ENCODE measurements at places on chromosomes 6 and 20. TPM values are rescaled to one million over a fixed set of nuclear protein-coding genes. Genes with fewer than 3 reads are reported as not detected.

Gene KIF25
- total RNA-seq, result not detected

Gene COX4I2
- total RNA-seq, result not detected

Gene ACTL10
- total RNA-seq, result 0.55 TPM

Gene MYLK4
- 2.0 TPM for total RNA-seq

Gene OR2B6
- total RNA-seq, result not detected

Gene TRIM40
- not detected for total RNA-seq

Gene PRL
- not detected for total RNA-seq

Gene ISM1
- 1.1 TPM for total RNA-seq

Gene BPIFA1
- total RNA-seq, result not detected

Gene CRISP2
- not detected for total RNA-seq

Gene PSORS1C1
- total RNA-seq, result not detected

Gene B3GAT2
- not detected for total RNA-seq

Gene ULBP2
- 1.9 TPM for total RNA-seq

Gene TULP1
- total RNA-seq, result not detected

Gene RAB23
- total RNA-seq, result 0.49 TPM

Gene ZFP57
- total RNA-seq, result not detected

Gene KHDC1
- total RNA-seq, result 1.2 TPM

Gene MMP24
- total RNA-seq, result not detected

Gene ZSCAN26
- 8.0 TPM for total RNA-seq

Gene WFDC5
- not detected for total RNA-seq

Gene FOXS1
- not detected for total RNA-seq

Gene CTAGE9
- total RNA-seq, result not detected

Gene MDN1
- total RNA-seq, result 40.3 TPM

Gene SAYSD1
- total RNA-seq, result 18.7 TPM

Gene KHDC1L
- total RNA-seq, result not detected

Gene FNDC1
- not detected for total RNA-seq

Gene TP53TG5
- total RNA-seq, result not detected

Gene TFAP2B
- total RNA-seq, result not detected

Gene IP6K3
- total RNA-seq, result not detected

Gene RBPJL
- not detected for total RNA-seq

Gene TSHZ2
- 26.1 TPM for total RNA-seq

Gene LPA
- not detected for total RNA-seq

Gene PPP1R16B
- 91.1 TPM for total RNA-seq

Gene TNFAIP3
- 3,816 TPM for total RNA-seq

Gene TMEM14B
- 41.8 TPM for total RNA-seq

Gene C6orf15
- not detected for total RNA-seq

Gene MEI4
- not detected for total RNA-seq

Gene COL9A3
- total RNA-seq, result not detected

Gene SLC22A1
- 0.89 TPM for total RNA-seq

Gene ANKEF1
- total RNA-seq, result 1.3 TPM

Gene TMEM244
- not detected for total RNA-seq

Gene COL11A2
- 3.0 TPM for total RNA-seq
